Stimulated activated CD4-positive, alpha-beta T cell treated with anti-CD3 and anti-CD28 coated beads, Interleukin-12 subunit alpha, Interleukin-12 subunit beta, amount 100 ng/mL, for 24 hours (primary cell): ENCODE measurements at places on chromosomes 6 and 20.

DNA sequence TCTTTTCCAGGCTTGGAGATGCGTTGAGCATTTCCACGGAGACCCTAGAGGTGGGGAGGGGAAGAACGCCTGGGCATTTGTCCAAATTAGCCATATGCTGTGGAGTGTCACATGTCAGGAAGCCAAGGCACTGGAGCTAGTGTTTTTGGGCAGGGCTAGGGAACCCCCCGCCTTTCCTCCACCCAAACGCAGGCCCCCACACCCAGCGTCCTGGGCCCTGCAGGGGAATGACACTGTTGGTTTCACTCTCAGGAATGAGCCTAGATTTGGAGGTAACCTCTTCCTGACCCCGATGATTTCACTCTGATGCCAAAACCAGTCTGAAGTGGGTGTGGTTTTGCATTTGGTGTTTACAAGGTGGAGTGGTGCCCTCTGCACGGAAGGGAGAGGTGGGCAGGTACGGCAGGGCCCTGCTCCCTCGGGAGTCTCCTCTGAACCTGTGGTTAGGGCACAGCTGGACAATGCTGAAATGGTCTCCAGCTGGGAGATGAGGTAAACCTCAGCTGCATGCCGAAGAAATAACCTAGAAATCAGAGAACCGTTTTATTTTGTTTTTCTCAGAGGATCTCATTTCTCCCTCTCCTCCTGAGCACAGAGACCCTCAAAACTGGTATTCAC, 29.5 kb downstream of the MTHFD1L start:
- DNase-seq, result no peak

- DNase-seq, result peak; percentile 39
These were observed 99.4 kb downstream of the BFSP1 start for GRCh38 chr20:17431621-17432364.

GRCh38 chr6:41579088-41579610, 33.0 kb downstream of the FOXP4 start:
- no peak for DNase-seq

DNA sequence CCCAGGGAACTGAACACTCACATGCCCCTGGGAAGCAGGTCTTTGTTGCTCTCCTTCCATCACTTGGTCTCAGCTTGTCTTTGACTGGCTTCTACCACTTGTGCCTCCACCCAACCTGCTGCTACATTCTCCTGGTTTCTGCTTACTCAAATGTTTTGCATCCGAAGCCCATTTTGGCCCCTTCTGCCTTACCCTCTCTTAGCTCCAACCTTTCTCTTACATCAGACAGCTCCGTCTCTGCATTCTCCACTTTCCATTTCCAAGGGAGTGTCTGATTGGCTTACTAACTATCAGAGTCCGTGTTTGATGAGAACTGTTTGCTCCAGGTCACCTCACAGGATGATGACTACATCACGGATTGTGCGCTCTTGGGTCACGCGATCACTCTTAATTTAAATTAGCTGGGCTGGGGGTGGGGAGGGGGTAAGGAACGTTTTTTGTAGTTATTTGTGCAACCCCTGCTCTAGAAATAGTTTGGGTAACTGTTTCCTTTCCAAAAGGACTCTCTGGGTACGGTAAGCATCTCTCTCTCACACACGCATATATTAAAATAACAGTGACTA, 844 bp upstream of the ABRACL start:
- peak; percentile 28 for DNase-seq

- DNase-seq, result no peak
These were observed 343.4 kb downstream of the CDC5L start for GRCh38 chr6:44730771-44731391.

DNA sequence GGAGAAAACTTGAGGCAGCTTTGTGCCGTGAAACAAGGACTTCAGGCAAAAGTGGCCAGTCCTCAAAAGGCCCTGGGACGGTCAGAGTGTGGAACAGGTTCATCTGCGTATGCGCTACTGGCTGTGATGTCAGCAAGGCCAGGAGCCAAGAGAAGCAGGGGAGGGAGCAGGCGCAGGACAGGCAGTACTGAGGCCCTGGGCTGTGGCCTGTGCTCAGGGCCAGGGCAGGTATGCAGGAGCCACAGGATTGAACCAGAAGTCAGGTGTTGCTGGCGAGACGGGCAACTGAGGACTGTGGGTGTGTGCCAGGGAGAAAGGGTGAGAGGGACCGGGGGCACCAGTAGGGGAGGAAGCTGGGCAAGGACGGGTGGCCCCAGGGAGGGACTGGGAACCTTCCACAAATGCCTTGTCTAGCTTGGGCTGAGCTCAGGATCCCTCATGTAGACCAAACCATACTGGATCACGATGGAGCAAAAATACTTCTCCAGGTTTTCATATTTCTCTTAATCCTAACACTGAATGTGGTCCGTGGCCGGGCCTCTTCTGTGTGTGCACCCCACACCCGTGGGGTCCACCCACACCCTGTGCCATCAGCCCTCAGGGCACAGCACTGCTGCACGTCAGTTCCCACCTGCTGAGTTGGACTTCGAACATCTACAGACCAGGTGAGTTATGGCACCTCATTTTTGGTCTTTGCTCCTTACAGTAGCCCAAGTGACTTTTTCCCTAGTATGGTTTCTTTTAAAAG, 46.9 kb downstream of the GINS1 start:
- DNase-seq, result no peak

DNA sequence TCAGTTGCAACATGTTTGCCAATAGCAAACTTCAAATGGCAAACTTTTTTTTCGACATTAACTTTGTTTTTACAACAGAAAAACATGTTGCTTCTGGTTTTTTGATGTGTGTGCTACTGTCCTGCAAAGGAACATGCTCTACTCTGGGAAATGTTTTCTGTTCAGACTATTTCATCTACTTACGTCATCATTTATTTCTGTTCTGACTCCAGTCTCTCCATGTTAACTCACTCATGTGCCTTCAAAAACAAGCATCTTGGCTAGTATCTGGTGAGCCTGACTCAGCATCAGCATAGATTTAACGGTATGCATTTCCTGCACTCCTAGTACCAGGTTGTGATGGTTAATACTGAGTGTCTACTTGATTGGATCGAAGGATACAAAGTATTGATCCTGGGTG, 36.1 kb upstream of the MAP7 start:
- no peak for DNase-seq

- no peak for DNase-seq
These were observed 7.7 kb downstream of the CYP21A2 start for GRCh38 chr6:32045811-32046449.

- no peak for DNase-seq
These were observed 188.6 kb downstream of the BMP2 start for GRCh38 chr20:6956056-6956455.

DNA sequence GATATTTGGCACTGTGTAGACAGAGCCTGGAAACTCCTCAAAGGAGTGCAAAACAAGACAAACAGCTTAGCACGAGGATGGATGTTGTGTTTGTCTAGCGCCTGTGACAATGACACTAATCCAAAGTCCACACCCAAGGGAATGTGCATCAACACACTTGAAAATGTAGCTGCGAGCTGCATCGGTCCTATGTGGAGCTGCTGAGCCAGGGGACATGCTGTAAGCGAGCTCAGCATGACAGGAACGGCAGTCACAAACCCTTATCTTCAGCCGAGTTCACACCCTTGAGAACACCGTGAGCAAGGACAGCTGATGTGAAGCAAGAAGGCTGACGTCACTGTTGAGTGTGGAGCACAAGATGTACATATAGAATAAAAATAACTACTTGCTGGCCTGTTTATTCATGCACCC, 684.3 kb downstream of the QKI start:
- no peak for DNase-seq
